ENCODE measurements at places on chromosomes 2 and 18. TPM values are rescaled to one million over a fixed set of nuclear protein-coding genes. Genes with fewer than 3 reads are reported as not detected.

Gene HOXD8
- total RNA-seq = 12.6 TPM

Gene ANKRD62
- total RNA-seq = not detected

Gene CD8A
- total RNA-seq = not detected

Gene DAW1
- not detected for total RNA-seq

Gene CREG2
- total RNA-seq = 0.65 TPM

Gene GAL3ST2
- total RNA-seq = not detected

Gene CTDP1
- 35.5 TPM for total RNA-seq

Gene ALMS1
- 5.5 TPM for total RNA-seq

Gene AOX1
- total RNA-seq = 2.7 TPM
